ENCODE measurements at places on chromosomes 3 and 15.
A peak's percentile ranks its signal among the peaks of the same experiment; 100 is the strongest.

DNA sequence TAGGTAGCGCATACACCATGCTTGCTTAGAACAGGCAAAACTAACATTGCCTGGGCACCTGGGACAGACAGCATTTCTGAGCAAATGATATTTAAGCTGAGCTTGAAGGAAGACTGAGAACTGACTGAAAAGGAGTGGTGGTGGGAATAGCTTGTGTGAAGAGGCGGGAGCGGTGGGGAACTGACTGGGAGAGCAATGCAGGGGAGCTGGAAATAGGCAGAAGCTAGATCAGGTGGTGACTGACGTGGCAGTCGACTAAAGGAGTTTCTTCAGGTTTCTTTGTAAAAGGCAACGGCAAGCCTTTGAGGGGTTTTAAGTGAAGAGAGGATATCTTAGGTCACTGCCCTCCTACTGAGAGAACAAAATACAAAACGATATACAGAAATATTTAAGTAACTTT is 61.8 kb downstream of the NEO1 start:
- no peak for DNase-seq

DNA sequence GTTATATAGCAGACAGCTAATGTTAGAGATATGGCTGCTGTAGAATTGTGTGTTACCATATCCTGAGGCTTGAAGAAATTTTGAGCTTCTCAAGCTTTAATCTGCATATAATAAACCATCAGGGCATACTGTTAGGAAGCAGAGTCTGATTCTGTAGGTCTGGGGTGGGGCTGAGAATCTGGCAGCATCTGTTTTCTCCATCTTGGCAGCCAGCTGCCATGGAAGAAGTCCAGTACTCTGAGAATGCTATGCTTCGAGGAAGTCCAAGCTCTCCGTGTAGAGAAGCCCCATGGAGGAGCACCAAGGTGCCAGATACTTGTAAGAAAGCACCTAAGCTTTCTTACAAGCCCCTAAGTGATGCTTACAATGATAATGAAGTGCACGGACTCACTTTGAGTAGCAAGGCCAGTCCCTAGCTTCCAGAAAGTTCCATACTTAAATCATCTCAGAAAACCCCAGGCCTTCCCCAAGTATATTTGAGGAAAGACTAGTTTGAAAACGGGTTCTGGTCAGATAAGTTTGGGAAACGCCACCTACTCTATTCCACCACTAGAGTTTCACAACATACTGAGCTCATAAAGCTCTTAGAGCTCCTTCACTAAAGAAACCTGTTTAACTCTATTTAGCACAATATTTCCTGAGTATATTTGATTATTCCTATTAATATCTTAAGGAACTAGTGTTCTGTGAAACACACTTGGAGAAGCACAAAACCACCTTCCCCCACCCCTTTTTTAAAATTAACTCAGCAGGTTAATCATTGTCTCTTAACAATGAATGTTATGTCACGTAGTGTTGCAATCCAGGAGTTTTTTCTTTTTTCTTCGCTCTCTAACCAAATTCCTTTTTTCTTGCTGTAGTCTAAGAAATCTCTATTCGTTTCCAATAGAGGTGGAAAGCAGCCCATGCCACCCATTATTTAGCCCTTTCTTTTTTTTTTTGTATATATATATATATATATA is 59.9 kb upstream of the RASGRP1 start:
- DNase-seq: no peak

GRCh38 chr15:31049682-31050615 is 51.6 kb downstream of the TRPM1 start:
- DNase-seq: no peak

DNA sequence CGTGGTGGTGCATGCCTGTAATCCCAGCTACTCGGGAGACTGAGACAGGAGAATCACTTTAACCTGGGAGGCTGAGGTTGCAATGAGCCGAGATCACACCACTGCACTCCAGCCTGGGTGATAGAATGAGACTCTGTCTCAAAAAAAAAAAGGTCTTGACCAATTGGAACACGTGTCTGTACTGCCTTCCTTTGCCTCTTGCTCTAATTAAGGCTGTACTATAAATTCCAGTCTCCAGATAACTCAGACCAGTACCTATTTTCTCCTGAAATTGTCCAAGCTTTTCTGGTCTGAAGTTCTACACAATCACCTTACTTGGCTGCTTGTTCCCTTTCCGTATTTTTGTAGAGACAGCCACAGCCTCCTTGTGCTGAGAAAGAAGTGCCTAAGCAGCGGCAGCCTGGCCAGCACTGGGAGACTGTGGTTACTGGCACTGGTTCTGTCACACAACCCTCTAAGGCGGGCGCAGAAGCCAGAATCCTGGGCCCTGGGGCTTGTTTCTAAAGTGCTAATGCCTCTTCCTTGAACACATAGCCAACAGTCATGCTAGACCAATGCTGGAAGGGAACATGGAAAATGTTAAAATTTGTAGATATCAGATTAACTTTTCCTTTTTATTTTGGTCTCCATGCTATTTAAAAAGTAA is 6.2 kb upstream of the CEP70 start:
- DNase-seq: no peak

- DNase-seq: no peak
These were observed 75.1 kb upstream of the LMOD3 start for GRCh38 chr3:69197455-69197854.

- DNase-seq: no peak
These were observed 30.8 kb downstream of the KLHL18 start for GRCh38 chr3:47313341-47314055.

- no peak for DNase-seq
These were observed 24.6 kb upstream of the APEH start for GRCh38 chr3:49649576-49649975.

DNA sequence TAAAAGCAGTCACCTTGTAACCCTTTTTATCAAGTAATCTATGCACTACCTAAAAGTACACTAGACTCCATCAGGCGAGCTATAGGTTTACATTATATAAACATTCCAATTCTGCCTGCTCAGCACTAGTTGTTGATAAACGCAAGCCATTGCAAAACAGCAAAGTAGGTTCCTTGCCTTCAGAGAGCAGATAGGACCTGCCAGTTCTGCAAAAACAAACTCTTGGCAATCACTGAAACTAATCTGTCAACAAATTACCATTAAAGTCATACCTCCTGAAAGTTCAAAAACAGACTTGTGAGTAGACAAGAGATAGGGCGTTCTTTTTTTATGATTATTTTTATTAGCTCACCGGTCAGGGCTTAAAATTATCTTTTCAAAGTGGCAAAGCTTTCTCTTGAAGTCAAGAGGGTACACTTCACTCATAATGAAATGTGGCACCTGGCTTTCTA is 392.5 kb downstream of the FOXP1 start:
- DNase-seq: no peak

DNA sequence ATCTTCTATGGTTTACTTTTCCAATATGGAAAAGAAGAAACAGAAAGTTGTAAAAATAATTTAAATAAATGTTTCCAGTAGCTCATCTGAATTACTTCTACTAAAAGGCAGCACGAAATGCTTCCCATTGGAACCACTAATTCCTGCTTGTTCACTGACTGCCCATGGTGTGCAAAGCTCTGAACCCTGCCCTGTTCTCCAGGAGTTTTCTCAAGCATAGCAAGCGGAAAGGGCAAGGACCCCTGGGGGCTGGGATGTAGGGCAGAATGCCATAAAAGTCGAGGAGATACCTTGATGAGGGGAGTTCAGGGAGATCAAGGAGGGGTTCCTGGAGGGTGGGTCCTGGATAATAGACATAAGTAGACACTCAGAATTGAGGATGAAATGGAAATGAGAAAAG is 35.3 kb upstream of the BNC1 start:
- DNase-seq: no peak

GRCh38 chr15:51229907-51230330 is 108.5 kb downstream of the CYP19A1 start:
- peak; percentile 71 for DNase-seq

DNA sequence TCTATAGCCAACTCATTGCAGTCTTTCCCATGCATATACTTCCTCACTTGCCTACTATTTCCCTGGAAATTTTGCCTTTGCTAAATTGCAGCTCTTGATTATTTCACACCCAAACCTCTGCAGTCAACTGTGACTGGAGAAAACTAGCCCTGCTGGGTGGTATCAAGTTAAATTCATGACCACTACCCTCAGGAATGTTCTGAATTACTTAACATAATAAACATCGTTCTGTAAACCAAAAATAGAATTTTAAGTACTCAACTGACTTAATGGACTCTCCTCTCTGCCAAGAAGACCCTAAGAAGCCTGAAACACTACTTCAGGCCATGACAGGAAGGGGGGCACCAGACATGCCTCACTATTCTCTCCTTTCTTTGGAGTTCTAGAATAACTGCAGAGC is 1278.0 kb upstream of the GBE1 start:
- no peak for DNase-seq

DNA sequence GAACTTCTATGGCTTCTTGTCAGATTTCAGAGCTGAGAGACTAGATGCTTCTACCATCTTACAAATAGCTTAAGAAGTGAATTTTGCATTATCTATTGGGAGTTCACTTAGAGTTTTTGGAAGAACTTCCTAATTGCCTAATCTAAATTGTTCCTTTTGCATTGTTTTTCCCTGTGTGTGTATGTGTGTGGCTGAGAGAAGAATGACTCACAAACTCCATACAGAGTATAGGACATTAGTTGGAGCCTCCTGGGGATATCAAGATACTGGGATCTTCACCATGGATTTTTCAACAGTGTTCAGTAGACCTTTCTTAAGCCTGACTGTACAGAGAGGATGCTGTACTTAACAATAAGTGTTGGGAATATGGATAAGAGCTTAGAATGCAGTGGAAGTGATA is 10.9 kb downstream of the TLNRD1 start:
- no peak for DNase-seq

GRCh38 chr3:62361261-62361660 is 12.1 kb downstream of the FEZF2 start:
- no peak for DNase-seq

GRCh38 chr15:51585986-51586385 is 36.6 kb downstream of the DMXL2 start:
- DNase-seq: no peak

DNA sequence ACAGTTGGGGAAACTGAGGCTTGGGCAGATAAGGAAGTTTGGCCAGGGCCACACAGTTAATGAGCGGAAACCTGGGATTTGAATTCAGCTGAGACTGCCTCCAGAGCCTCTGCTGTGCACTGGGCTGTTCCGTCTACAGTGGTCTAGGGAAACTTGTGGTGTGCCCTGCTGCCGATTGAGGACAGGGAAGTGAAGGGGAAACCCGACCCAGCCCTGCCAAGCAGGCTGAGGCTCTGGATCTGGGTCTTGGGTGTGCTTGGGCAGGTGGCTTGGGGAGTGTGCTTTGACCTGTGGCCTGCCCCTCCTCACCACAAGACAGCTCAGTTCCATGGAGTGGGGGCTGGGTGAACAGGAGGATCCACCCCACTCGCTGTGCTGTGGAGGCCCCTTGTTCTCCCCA is 17.6 kb downstream of the NISCH start:
- no peak for DNase-seq

DNA sequence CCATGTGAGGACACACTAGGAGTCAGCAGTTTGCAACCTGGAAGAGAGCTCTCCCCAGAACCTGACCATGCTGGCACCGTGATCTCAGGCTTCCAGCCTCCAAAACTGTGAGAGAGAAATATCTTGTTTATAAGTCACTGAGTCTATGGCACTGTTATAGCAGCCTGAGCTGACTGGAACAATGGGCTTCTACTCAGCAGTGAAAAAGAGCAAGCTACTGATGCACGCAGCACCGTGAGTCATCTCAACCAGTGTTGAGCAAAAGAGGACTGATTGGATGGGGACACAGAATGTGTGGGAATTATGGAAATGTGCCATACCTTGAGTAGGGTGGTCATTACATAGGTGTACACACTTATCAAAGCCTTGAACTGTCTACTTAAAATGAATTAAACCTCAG is 230.4 kb downstream of the PLCL2 start:
- no peak for DNase-seq

DNA sequence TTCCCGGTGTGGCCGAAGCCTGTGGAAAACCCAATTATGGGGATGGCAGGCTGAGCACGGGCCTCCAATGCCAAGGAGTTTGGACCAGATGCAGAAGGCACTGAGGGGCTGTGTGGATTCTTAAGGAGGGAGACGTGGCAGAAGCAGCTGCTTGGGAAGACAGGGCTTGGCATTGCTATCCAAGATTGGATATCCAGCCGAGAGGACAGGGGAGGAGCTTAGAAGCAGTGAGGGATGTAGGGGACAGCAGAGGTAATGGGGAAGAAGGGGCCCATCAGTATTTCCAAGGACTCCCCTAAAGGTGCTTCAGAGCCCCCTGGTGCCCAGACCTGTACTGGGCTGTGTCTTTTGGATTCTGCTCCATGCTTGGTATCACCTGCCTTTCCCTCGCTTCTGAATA is 112.8 kb upstream of the TLE3 start:
- no peak for DNase-seq
